AML-193 (cell line): ENCODE measurements at places on chromosomes 1 and 21.

DNA sequence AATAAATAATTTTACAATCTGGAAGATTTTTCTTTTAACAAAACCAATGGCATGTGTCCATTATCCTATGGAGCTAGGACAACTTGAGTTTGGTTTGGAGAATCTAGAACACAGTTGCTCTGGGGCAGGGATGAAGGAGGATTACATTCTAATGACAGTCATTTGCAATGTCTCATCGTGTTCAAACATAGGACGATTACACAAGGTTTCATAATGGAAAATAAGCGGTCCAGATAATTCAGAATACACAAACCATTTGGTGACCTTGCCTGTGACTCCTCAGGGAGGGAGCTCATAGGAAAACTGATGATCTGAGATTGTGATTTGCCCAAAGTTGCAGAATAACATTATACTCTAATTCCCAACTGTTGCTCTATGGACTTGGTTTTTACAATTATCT is 27.6 kb upstream of the RGL1 start:
- no peak for DNase-seq

- peak; percentile 41 for DNase-seq
These were observed 115.8 kb upstream of the ZRANB2 start for GRCh38 chr1:71196685-71197084.

DNA sequence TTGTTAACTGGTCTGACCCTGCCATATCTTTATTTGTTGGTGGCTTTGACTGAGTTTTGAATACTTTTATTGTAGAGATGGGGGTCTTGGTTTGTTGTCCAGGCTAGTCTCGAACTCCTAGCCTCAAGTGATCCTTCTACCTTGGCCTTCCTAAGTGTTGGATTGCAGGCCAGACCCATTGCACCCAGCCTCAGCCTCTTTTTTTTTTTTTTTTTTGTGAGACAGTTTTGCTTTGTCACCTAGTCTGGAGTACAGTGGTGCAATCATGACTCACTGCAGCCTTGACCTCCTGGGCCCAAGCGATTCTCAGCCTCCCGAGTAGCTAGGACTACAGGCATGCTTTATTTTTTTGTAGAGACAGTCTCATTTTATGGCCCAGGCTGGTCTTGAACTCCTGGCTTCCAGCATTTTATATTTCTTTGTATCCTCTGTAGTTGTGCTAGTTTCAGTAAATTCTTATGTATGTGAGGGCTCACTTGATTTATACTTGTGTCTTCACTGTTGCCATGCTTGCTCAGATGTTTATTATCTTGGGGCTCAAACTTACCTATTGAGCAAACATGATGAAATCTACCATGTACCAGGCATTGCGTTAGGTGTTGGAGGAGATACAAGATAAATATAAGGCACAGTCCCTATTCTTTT is 24.1 kb downstream of the THRAP3 start:
- peak; percentile 73 for DNase-seq

DNA sequence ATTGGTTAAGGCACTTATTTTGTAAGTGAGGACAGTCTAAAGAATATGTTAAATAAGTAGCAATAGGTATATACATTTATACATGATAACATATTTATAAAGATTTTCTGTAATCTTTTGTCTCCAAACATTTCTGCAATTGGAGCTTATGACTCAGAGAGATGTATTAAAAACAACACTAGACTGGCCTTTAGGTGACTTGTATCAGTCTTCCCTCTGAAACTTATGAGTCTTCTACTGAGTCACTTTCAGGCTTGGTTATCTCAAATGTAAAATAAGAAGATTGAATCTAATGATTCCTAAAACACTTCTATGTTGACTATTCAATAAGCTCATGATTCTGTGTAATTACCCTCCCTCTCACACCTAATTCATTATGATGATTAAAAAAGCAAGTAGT is 672.6 kb upstream of the NEGR1 start:
- DNase-seq, result no peak

DNA sequence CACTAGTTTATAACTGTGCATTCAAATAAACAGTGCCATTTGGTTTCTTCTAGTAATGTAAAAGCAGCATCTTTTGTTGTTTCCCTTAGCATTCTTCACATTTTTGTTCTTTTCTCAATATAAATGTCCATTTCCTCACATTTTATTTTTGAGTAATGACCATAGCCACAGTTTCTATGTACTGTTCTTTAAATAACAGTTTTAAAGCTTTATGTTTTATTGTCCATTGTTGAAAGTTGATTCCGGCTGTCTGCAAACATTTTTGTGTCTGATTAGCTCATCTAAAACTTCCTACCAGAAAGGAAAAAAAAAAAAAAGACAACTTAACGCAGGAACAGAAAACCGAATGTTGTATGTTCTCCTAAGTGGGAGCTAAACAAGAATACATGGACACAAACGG is 139.7 kb downstream of the MAGI3 start:
- DNase-seq, result no peak

GRCh38 chr1:109721042-109721441 is 9.0 kb downstream of the GSTM5 start:
- no peak for DNase-seq

- DNase-seq, result peak; percentile 75
These were observed 5.8 kb upstream of the SDHB start for GRCh38 chr1:17059391-17060305.

GRCh38 chr1:223010582-223011504 is 132.2 kb downstream of the TLR5 start:
- DNase-seq, result no peak

- DNase-seq, result no peak
These were observed 275.4 kb upstream of the USP24 start for GRCh38 chr1:55490547-55490946.

DNA sequence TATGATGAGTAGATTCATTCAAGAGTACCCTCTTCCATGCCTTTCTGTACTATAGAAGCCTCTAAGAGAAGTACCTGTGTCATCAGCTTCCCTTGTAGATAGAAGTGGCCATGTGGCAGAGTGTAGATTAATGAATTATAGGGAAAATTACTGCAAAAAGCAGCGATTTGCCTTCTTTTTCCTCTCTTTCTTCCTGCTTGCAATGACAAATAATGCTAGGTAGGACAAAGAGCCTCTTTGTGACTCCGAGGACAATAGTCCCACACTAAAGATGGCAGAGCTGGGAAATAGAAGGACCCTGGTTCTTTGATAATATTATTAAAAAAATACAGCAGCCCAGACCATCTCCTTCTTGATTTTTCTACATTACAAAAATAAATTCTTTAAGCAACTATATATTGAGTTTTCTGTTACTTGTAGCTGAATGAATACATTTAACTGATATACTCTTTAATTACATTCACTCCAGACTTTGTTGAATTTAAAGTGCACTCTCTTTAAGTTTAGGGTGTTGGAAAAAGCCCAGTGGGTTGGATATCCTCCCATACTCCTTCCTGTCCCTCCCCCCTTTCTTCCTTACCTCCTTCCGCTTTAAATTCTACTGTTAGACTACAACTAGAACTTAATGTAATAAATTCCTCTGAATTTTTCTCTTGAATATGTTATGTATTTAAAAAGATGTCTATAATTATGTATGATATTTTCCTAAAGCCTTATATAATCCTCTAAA is 198.2 kb upstream of the APP start:
- no peak for DNase-seq

GRCh38 chr1:1287288-1288110 is 7.3 kb downstream of the SCNN1D start:
- no peak for DNase-seq

- DNase-seq, result no peak
These were observed 91.7 kb downstream of the TPR start for GRCh38 chr1:186283374-186283773.

- no peak for DNase-seq
These were observed 423.5 kb upstream of the ADAMTS5 start for GRCh38 chr21:27390384-27390783.

DNA sequence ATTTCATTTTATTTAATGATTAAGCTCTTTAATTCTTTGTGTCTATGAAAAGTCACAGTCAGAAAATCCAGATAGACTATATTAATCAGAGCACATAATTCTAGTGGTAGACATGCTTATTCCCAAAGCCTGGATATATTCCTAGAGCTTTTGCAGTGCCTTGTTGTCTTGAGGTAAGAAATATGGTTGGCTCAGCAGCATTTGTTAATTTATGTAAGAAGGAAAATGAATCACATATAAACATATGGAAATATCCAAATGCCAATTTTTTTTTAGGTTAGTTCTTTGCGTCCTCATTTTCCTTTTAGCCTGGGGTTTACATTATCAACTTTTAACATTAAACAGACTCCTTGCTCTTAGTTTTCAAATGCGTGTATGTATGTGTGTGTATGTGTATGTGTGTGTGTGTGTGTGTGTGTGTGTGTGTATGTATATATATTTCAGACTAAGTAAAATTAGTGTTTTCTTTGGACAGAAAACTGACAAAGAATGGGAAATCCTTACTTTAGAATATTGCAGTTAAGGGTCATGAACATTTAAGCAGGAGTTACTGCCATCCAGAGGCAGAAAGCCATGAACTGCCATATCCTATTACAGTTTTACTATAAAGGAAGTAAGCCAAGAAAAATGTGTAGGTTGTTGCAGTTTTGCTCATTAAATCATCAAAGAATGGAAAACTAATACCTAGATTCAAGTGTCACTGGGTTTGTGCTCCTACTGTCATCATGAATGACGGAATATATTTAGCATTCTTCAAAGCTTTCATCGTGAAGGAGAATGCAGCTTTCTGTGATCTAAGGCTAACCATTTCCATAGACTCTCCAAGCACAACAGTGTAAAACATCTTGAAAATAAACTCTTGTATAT is 477.1 kb upstream of the NR5A2 start:
- DNase-seq, result peak; percentile 4

DNA sequence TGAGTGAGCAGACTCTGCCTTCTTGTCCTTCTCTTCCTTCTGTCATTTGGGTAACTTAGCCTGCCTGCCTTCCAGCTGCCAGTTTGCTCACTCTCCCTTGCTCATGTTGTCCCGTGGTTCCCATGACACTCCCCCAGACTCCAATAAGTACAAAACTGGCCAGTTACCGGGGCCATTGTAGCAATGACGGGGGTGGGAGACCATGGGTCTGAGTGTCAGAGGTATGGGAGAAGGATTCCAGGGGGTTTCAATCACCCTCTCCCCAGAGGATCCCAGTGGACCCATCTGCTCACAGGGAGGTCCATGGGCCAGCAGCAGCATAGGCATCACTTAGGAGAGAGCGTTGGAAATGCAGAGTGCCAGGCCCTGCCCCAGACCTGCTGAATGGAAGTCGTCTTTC is 51.3 kb downstream of the CAPN9 start:
- no peak for DNase-seq

DNA sequence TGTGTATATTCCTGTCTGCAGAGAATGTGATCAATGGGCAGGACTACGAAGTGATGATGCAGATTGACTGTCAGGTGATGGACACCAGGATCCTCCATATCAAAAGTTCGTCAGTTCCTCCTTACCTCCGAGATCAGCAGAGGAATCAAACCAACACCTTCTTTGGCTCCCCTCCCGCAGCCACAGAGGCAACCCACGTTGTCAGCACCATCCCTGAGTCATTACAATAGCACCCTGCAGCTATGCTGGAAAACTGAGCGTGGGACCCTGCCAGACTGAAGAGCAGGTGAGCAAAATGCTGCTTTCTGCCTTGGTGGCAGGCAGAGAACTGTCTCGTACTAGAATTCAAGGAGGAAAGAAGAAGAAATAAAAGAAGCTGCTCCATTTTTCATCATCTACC is 65.2 kb downstream of the OLFML2B start:
- DNase-seq, result no peak

GRCh38 chr1:9877962-9878361 is 32.1 kb downstream of the CTNNBIP1 start:
- DNase-seq, result no peak

DNA sequence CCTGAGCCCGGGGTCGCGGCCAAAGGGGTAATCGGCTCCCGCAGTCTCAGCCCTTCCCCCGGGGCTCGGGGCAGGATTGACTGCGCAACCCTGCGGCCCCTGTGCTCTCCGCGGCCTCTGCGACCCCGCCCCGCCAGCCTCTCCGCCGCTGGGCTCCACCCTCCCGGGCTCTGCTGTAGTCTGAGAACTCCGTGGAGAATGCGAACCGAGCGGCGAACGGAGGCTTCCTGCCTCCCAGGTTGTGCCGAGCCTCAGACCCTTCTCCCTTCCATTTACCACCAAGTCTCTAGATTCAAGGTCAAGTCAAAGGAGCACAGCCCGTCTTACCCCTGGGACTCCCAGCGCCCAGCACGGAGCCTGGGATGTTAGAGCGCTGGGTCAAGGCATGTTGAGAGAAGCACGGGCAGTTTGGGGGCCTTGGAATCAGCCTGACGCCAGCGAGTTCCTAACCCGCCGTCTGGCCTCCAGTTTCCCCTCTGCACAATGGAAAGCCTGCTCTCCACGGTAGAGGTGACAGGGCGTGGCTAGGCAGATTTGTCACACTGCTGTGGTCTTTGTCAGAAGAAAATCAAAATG is 3.0 kb downstream of the ATP2B4 start:
- DNase-seq, result peak; percentile 10

GRCh38 chr1:78385744-78386462 is 104.9 kb upstream of the PTGFR start:
- DNase-seq, result no peak

- DNase-seq, result peak; percentile 89
These were observed 38.5 kb upstream of the EYA3 start for GRCh38 chr1:28126783-28127490.

GRCh38 chr1:47424336-47424982 is 8.4 kb downstream of the FOXE3 start:
- DNase-seq, result peak; percentile 10

GRCh38 chr1:183443011-183443410 is 24.8 kb upstream of the NMNAT2 start:
- DNase-seq, result no peak

DNA sequence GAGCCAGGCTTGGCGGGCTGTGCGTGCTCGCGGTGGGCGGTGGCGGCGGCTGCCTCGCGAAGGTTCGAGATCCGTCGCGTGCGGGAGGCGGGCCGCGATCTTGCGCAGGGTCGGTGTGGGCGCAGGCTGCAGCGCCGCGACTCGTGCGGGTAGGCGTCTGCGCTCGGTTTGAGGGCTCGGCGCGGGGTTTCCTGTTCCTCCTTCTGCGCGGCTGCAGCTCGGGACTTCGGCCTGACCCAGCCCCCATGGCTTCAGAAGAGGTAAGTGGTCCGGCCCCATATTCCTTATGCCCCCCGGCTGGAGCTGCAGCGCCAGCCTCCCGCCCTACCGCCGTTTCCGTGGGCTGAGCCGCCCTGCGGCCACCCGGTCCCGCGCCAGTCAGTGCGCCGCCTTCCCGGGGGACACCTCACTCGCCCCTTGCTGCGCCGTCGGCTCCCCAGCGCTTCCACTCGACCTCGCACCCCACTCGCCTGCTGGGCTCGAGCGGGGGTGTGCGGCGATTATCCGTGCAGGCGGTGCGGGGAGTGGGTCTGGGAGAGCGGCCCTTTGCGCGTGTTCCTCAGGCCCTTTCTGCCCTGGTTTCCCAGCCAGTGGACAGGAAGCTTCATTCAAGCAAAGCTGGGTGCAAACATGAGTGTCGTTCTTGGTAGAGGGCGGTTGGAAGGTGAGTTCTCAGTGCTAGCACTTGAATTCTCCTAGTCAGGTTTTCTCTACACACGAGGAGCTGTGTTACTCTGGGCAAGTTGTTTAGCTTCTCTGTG is at the start of gene CACYBP:
TSS of gene CACYBP (plus strand) at position 12 of the 761 bp plus-strand sequence. CDS start at position 246, 234 bp downstream.
- DNase-seq, result peak; percentile 17
